Erythroblast (primary cell): ENCODE measurements at places on chromosomes 2 and 18.

DNA sequence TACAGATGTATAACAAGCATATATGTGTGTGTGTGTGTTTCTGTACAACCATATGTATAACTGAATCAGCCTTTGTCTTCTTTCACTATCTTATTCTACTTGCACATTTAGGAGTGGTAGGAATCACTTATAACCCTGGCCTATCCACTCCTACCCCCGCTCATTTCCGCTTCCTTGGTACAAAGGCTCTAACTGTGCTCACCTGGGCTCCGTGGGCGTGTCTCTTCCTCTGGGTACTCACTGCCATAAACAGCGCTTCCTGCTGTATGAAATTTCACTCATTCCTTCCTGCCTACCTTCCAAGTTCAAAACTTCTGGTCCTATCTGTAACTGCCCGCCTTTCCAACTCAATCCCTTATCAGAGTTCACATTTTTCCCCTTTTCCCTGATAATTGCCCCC, 815.5 kb downstream of the EPHA4 start:
- no peak for DNase-seq

GRCh38 chr18:61096226-61096625, 237.0 kb upstream of the CDH20 start:
- DNase-seq, result no peak

DNA sequence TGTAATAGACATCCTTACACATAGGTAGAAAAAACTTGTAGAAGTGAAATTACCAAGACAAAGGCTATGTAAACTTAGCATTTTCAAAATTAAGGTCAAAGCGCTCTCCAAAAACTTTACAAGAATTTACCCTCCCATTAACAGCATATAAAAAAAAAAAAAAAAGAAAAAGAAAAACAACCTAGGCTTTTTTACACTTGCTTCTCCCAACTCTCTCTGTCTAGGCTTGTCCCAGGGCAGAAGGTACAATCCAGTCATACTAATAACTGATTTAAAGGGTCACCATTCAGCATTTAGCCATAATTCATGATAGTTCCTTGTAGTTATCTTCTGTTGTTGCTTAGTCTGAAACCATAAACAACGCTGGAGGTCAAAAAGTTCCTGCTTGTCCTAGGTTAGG, 130.5 kb downstream of the BCL2 start:
- DNase-seq, result no peak

DNA sequence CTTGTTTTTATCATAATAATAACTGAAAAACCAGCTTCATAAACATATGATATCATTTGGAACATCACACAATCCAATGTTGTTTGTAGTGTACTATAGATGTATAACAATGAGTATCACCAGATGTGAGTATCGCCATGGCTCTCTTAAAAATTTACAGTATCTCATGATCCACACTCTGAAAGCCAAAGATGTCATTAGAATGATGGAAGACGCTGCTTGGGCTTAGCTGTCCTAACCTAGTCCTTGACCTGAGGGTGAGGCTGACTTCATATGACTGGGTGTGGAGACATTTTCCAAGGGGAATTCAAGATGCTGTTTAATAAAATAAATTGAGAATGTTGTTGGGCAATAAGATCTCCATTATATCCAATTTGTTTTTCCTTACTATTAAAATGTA, 242.6 kb downstream of the RIT2 start:
- DNase-seq, result no peak

DNA sequence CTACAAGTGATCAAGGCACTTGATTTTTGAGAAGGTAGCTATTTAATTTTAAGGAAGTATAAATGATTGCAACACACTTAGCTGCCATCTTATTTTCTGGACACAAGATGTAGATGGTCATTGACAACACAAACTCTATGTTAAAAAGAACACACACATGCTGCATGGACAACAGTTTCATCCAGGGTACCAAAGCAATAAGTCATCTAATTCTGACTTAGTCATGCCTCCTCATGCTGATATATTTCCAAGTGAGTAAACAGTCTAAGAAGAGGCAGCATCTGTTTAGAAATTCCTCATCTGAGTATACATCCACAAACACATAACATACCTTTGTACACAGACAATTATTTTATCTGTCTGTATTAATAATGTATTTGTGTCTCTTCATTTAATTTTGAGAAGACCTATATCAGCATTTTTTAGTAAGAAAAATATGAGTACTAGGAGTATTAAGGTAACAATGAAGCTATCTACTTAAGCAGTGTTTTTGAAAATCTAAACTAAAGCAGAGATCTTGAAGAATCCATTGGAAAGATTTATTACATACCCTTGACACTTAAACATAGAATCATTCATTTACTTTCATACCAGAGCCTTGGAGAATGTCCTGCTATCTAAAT, 84.9 kb downstream of the SCN1A start:
- DNase-seq, result no peak

DNA sequence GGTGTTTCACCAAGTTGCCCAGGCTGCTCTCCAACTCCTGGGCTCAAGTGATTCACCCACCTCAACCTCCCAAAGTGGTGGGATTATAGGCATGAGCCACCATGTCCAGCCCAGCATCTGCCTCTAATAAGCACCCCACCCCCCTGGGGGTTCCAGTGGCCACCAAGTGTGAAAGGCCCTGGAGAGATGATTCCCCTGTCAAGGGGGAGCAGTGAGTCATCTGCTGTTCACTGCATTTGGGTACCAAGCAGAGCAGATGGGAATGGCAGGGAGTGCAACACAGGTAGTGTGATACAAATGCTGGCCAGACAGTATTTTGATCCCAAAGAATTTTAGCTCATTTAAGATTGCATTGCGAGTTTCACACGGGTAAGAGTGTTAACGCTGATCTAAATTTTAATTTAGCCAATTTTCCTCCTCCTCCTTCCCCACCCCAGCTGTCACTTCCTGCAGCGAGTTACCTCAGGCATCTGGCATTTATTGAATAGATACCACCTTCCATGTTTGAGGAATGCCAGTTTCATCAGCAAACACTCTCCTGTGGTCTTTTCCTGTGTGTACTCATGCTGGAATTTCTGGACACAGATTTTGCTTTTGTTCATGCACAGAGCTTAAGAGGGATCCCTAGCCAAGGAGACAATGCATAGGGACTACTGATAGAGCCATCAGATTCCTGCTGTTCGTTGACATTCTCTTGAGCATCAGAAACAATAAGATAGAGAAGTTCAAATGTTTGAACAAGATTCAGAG, 32.4 kb upstream of the NCK2 start:
- DNase-seq, result no peak

GRCh38 chr2:64062840-64063239, 43.6 kb upstream of the VPS54 start:
- no peak for DNase-seq

DNA sequence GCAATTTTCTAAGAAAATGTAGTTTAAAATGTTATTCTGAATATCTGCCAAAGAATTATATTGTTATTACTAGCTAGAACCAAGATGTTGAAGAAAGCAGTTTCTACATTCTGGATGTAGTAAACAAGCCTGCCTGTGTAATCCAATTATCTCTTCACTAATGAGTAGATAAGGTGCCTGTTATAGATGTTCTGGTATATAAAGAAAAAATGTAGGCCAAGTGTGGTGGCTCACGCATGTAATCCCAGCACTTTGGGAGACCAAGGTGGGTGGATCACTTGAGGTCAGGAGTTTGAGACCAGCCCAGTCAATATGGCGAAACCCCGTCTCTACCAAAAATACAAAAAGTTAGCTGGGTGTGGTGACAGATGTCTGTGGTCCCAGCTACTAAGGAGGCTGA, 28.9 kb downstream of the CD302 start:
- no peak for DNase-seq

DNA sequence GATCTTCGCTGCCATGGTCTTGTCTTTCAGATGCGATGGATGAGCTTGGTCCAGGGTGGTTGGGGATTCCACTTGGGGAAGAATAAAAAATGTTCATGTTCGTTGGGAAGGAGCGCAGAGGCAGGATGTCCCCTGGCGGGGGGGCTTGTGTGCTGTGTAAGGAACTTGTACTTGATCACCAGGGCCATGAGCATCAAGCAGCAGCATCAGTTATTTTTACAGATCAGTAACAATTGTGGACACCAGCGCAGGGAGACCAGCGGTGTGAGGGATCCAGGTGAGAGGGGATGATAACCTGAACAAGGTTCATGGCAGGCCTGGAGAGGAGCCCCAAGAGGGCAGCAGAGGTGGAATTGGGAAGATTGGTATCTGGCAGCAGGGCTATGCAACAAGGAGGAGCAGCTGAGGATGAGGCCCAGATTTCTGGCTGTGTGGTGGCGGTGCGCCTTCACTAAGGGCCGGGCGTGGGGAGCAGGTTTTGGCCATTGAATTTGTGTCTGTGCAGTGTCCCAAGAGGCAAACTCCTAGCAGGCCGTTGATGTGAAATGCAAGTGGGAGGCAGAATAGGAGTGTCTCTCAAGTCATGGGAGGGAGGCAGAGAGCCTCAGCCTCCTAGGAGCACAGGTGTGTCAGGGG, 3.9 kb downstream of the CNNM3 start:
- no peak for DNase-seq

DNA sequence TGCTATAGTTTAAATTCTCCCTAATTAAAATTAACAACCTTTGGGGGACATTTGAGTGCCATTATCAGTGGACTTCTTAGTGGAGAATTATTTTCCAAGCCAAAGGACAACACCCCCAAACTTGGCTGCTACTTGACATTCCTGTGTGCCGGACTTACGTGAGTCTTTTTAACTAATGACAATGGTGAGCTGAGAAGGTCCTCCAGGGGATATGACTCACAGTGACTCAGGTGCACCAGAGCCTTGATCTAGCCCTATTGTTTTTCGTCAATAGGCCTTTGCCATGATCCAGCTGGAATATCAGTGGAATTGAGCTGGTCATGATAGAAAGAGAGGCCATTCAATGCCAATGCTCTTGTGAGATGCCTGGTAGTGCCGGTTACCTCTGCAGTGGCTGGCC, 118.1 kb upstream of the CXCR4 start:
- no peak for DNase-seq

DNA sequence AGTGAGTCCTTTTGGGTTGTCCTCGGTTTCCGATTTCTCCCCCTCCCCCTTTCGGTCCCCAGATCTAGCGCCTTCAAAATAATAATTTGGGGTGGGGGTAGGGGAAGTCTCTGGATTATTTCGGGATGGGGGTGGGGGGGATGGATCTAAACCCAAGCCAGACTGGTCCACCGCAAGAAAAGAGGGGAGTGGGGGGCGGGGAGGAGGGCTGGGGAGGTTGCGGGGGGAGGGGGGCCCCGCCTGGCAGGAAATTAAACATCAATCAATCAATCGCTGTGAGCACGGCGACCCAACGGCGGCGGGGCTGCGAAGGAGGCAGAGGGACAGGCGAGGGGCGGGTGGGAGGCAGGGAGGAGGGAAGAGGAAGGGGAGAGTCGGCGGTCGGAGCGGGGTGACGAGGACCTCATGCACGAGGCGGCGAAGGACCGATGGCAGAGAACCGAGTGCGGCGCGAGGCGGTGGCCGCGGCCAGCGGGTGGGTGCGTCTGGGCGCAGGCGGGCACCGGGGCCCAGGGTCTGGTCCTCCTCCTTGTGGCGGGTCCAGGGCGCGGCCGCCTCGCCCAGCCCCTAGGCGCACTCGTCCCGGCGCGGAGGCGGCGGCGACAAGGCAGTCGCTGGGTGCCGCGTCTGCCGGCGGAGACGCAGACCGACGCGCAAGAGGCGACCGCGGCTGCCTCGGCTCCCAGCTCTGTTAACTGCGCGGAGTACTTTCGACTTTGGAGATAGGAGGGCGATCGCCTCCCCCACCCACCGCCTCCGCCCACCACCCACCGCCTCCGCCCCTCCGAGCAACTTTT, 468 bp upstream of the SATB2 start:
- DNase-seq, result peak; percentile 42

GRCh38 chr2:240234503-240234951, 94.1 kb upstream of the OTOS start:
- DNase-seq, result no peak

GRCh38 chr2:168475636-168476035, 19.6 kb downstream of the CERS6 start:
- DNase-seq, result no peak

DNA sequence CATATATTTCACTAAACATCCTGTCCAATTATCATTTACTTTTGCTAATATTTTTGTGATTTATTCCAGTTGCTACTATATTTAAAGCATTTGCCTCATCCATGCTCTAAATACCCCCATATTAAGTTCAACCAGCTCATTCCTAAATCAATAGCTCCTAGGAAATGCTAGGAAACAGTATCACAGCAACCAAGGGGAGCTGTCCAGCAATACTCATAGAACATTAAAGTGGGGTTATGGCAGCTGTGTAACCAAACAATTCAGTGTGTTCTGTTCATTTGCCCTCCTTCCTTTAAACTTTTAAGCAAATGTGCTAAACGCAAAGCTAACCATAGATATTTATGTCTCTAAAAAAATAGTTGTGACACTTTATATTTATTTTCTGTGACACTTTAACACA, 41.1 kb downstream of the ACVR1C start:
- no peak for DNase-seq

- DNase-seq, result no peak
These were observed 4.7 kb downstream of the PHLPP1 start for GRCh38 chr18:62720048-62720447.
